Osteoblast (primary cell): ENCODE measurements at places on chromosomes 7 and 10. TPM values are rescaled to one million over a fixed set of nuclear protein-coding genes. Genes with fewer than 3 reads are reported as not detected.

ANKMY2 gene
- total RNA-seq = 26.8 and 28.0 TPM in 2 replicates

LRRC18 gene
- not detected in 2 replicates for total RNA-seq

SPDYE2B gene
- total RNA-seq = not detected in 2 replicates

RTKN2 gene
- total RNA-seq = 7.7 and 8.0 TPM in 2 replicates

CLIP2 gene
- total RNA-seq = 58.3 and 70.9 TPM in 2 replicates

DNA sequence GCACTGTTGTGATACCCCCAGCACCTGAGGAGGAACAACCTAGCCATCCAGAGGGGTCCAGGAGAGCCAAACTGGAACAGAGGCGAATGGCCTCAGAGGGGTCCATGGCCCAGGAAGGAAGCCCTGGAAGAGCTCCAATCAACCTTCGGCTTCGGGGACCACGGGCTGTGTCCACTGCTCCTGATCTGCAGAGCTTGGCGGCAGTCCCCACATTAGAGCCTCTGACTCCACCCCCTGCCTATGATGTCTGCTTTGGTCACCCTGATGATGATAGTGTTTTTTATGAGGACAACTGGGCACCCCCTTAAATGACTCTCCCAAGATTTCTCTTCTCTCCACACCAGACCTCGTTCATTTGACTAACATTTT lies 1.6 kb upstream of the CASP2 start:
- no peaks in the 10 kb centered on the region for H3K27me3 ChIP-seq
- H3K27ac ChIP-seq = no peak overlapping the region
- no peak overlapping the region for H3K4me3 ChIP-seq
- no peak for DNase-seq
- peaks cover 14% of the 10 kb centered on the region for H3K4me1 ChIP-seq

DNA sequence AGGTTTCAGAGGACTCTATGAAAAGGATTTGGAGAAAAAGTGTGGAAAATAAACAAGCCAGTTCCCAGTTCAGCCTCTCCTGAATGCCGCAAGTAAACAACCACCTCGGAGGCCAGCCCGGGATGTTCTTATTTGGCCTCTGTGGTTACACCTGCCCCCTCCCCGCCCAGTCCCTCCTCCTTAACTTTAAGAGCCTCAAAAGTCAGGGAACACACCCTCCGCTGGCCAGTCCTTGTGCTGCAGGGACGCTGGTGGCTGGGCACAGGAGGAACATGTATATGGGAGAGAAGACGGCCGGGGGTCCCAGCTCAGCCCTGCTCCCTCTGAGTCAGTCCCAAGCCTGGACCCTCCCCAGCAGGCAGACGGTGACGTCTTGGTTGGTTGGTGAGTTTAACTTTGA lies 6.1 kb downstream of the CHST3 start:
- H3K36me3 ChIP-seq = peaks cover 12% of the 10 kb centered on the region
- no peaks in the 10 kb centered on the region for H3K27me3 ChIP-seq
- H3K4me3 ChIP-seq = no peak overlapping the region
- peaks cover 79% of the 10 kb centered on the region for H3K4me1 ChIP-seq
- peak overlapping the region; percentile 46 for H3K27ac ChIP-seq

GRCh38 chr10:45514291-45515270 lies 140.6 kb downstream of the ALOX5 start:
- peaks cover 6% of the 10 kb centered on the region for H3K4me1 ChIP-seq
- DNase-seq = peak; percentile 90
- no peak overlapping the region for H3K4me3 ChIP-seq

DNA sequence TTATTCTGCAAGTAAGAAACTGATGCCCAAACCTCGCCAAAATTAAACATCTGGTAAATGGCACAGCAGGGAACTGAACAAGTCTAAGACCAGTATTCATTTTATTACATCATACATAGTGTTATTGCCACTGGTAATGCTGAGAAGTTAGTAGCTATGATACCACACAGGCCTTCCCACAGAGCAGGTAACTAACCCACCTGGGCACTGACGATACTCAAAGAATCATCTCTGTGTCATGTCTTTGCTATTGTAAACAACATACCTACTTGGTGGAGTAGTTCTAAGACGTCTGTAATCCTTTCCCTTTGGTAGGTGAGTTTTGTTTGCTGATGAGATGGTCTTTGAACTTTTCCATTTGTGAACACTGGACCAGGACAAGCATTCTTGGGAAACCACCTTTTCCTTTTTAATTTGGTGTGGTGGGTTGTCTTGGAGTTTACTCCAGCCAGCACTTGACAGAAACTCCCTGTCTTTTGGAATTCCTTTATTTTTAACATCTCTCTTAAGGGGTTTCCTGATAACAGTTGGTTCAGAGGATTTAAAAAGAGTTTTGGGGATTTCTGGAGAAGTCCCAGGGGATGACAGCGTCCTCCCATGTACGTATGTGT lies 40.9 kb downstream of the PDSS1 start:
- H3K36me3 ChIP-seq = peaks cover 41% of the 10 kb centered on the region
- DNase-seq = no peak
- no peak overlapping the region for H3K27ac ChIP-seq
- H3K4me3 ChIP-seq = no peak overlapping the region

DNA sequence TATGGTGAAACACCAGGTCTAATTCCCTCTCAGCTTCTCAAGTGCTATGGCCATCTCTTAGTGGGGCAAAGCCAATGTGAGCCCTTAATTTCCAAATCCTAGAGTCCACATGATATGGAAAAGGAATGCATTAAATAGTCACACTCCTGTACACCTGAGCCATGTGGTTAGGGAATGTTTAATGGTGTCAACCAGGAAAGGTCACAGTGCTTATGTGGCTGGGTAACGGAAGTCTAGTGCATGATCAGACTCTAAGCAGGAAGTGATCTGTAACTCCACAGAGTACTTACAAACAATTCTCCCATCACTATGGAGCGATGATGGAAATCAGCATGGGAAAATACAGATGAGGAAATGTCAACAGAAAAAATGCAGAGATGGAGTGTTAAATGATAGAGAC lies 148.8 kb downstream of the MAGI2 start:
- no peaks in the 10 kb centered on the region for H3K36me3 ChIP-seq
- no peak overlapping the region for H3K27ac ChIP-seq
- no peaks in the 10 kb centered on the region for H3K27me3 ChIP-seq
- H3K4me3 ChIP-seq = no peak overlapping the region
- no peak for DNase-seq

DNA sequence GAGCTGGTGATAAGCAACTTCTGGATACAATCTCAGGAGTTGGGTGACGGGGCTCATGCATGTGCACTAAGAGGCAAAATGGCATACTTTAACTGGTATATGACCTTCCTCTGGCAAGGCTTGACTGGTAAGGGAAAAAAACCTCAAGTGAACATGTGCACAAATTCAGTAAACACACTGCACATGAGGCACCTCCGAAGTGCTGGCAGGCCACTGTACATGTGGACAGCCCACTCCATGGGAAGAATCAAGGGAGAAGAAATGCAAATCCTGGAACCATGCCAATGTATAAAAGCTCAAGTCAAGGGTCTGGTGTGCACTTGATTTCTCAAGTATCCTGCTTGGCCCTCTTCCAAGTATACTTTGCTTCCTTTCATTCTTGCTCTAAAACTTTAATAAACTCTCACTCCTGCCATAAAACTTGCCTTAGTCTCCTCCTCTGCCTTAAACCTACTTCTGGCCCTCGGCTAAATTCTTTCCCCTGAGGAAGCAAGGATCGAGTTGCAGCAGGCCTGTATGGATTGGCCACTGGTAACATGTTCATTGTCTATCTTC lies 167.2 kb downstream of the RAMP3 start:
- H3K4me1 ChIP-seq = no peaks in the 10 kb centered on the region
- H3K27ac ChIP-seq = no peak overlapping the region
- DNase-seq = no peak
- H3K36me3 ChIP-seq = no peaks in the 10 kb centered on the region
- H3K27me3 ChIP-seq = no peaks in the 10 kb centered on the region
- no peak overlapping the region for H3K4me3 ChIP-seq

DNA sequence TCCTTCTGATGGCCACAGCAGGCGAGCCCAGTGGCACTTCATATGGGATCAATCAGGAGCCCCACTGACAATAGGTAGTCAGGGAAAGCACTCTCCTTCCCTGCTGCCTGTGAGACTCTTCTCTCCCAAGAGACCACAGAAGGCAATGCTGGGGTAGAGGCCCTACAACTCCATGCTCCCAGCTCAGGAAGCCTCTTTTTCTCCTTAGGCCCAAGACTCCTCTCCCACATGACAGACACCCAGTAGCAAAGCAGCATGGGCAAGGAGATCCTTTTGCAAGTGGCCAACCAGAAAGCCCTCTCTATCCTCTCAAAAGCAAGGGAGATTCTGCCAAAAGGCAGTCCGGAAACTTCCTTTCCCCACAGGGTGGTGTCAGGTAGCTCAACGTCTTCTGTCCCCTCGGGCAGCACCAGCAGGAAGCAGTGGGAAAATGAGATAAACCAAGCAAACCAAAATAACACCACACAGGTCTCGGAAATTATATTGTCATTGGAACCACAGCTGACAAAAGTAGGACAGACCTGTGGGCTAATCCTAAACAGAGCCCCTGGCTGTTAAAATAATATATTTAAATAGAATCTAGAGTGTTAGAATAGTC lies 172.7 kb upstream of the GDF10 start:
- no peak overlapping the region for H3K27ac ChIP-seq
- H3K36me3 ChIP-seq = no peaks in the 10 kb centered on the region
- peaks cover 3% of the 10 kb centered on the region for H3K27me3 ChIP-seq
- DNase-seq = no peak

DNA sequence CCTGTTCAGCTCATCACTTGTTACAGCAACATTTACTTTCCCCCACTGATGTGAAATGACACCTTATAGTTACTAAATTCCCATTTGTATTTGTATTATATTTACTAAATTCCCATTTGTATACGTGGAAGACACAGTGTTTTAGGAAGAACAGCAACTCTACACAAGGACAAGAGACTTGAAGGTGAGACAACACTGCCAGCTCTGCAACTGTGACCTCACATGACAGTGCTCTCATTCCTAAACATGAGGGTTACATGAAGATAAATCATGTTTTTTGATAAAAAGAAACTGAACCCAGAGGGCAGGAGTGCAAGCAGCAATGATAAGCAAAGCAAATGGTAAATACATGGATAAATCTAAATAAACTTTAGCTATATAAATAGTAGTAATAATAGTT lies 60.3 kb downstream of the ATAD1 start:
- H3K36me3 ChIP-seq = peaks cover 23% of the 10 kb centered on the region
- no peak for DNase-seq
- H3K4me1 ChIP-seq = peaks cover 3% of the 10 kb centered on the region
- H3K27me3 ChIP-seq = no peaks in the 10 kb centered on the region
- no peak overlapping the region for H3K4me3 ChIP-seq
- H3K27ac ChIP-seq = no peak overlapping the region

DNA sequence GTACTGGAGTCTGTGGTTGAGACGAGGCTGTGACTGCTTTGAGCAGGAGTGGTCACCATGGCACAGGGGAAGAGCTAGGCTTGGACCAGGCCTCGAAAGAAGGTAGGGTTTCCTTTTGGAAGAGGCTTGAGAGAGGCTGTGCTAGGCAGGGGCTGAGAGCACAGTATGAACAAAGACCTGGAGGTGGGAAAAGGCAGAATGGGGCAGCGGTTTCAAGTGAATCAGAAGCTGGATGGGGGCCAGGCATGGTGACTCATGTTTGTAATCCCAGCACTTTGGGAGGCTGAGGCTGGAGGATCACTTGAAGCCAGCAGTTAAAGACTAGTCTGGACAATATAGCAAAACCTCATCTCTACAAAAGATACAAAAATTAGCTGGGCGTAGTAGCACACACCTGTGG lies 65.9 kb downstream of the CLIP2 start:
- peaks cover 9% of the 10 kb centered on the region for H3K4me1 ChIP-seq
- DNase-seq = peak; percentile 94
- no peaks in the 10 kb centered on the region for H3K27me3 ChIP-seq
- H3K4me3 ChIP-seq = no peak overlapping the region
- peak overlapping the region; percentile 50 for H3K27ac ChIP-seq
- H3K36me3 ChIP-seq = peaks cover 27% of the 10 kb centered on the region

DNA sequence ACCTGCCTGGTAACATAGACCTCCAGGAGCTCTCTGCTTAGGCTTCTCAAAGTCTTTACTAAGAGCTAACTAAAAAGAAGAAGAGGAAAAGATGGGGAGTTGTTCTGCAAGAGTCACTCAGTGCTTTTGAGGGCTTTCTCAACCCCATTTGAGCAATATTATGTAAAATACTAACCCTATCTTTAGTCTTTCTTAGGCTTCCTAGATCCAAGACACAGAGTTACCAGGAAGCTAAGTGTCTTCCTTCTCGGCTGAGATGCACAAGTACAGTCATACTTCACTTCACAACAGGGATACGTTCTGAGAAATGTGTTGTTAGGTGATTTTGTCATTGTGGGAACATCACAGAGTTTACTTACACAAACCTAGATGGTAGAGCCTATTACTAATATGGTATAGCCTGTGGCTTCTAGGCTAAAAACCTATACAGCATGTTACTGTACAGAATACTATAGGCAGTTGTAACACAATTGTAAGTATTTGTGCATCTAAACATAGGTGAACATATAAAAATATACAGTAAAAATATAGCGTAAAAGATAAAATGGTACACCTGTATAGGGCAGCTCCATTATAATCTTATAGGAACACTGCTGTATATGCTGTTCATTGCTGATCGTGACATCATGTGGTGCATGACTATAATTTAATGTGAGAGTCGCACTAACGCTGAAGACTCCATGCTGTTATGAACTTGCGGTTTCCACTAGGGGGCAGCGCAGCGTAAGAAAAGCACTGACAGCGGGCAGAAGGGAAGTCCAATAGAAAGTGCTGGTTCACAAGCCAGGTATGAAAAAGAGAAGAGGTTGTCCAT lies 16.3 kb downstream of the ANKRD22 start:
- H3K27me3 ChIP-seq = no peaks in the 10 kb centered on the region
- H3K4me3 ChIP-seq = no peak overlapping the region
- peak; percentile 31 for DNase-seq
- no peaks in the 10 kb centered on the region for H3K36me3 ChIP-seq
- no peaks in the 10 kb centered on the region for H3K4me1 ChIP-seq
- no peak overlapping the region for H3K27ac ChIP-seq

GRCh38 chr10:78729800-78730199 lies 339.0 kb upstream of the ZMIZ1 start:
- H3K27ac ChIP-seq = no peak overlapping the region
- DNase-seq = no peak
- H3K4me1 ChIP-seq = no peaks in the 10 kb centered on the region
- peaks cover 62% of the 10 kb centered on the region for H3K27me3 ChIP-seq

DNA sequence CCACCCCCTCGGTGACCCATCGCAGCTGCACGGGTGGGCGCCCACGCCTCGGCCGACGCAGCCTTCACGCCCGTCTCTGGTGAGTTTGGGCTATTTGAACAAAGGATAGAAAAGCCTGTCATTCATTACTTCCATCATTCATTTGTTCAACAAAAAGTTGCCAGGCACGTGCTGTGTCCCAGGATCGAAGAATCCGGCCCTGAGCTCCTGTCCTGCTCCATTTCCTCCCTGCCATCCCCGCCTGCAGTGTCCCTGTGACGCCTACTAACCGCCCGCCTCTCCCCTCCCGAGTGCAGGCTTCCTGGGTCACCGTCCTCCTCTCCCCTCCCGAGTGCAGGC lies 340.1 kb downstream of the WDR37 start:
- H3K36me3 ChIP-seq = no peaks in the 10 kb centered on the region
- no peaks in the 10 kb centered on the region for H3K27me3 ChIP-seq
- no peak overlapping the region for H3K27ac ChIP-seq

DNA sequence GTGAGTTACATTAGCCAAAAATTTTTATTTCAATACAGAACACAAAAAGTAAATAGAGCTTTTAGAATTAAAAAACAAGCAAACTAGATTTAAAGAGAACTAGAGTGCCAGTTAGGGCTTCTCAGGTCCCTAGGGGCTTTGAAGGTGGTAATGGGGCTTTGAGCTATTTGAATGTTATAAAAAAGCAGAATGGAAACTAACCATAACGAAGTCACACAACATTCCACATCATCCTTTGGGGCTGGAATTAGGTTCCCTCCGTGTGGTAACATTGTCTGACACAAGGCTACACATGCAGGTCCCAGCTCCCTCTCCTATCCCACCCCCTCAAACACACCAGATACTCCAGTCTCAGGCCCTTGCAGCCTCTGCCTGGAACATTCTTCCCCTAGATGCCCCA lies 15.3 kb downstream of the JAZF1 start:
- H3K36me3 ChIP-seq = no peaks in the 10 kb centered on the region
- peaks cover 49% of the 10 kb centered on the region for H3K4me1 ChIP-seq
- no peaks in the 10 kb centered on the region for H3K27me3 ChIP-seq
- H3K27ac ChIP-seq = peak overlapping the region; percentile 84
- no peak overlapping the region for H3K4me3 ChIP-seq
